Central memory CD4-positive, alpha-beta T cell (primary cell): ENCODE measurements at places on chromosomes 4 and X.
A peak's percentile ranks its signal among the peaks of the same experiment; 100 is the strongest.

GRCh38 chr4:183370786-183371185 is 48.6 kb upstream of the CLDN24 start:
- no peak for DNase-seq

GRCh38 chrX:20973038-20973437 is 401.2 kb upstream of the CNKSR2 start:
- no peak for DNase-seq

- no peak for DNase-seq
Observed at GRCh38 chr4:67714248-67714583, 13.3 kb upstream of the UBA6 start.

DNA sequence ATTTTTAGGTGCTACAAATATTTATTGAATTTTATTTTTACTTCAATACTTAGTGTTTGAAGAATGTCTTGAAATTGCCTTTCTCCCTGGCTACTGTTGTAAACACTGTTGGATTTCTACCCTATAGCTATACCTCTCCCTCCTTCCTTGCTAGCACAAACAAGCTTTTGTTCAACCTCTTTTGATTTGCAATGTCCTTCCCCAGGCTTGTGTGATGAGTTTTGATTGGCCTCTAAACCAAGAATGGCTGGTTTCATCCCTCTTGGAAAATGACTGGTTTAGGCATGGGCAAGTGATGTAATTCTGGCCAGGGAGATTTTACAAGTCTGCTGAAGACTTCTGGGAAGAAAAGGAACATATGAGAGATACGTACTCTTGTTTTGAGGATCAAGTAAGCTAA is 25.3 kb upstream of the SLITRK2 start:
- DNase-seq: no peak

GRCh38 chr4:83340692-83341343 is 6.2 kb upstream of the HPSE start:
- peak; percentile 37 for DNase-seq

DNA sequence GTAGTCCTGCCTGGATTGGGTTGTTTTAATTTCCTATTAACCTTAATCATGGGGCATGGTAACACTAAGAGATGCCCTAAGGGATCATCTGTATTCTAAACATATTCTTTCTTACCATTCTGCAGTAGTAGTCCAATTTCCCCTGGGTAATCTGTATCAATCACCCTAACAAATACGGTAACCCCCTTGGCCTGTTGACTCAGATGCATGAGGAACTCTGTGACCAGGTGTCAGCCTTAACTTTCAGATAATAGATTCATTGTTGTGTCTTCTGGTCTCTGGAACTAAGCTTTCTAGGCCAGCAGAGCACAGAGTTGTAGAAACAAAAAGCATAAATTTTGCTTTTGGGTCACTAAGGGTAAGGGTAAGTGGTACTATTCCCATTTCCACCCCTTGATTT is 13.1 kb upstream of the BANK1 start:
- DNase-seq: no peak

GRCh38 chrX:72137846-72138495 is 6.3 kb upstream of the RTL5 start:
- no peak for DNase-seq

DNA sequence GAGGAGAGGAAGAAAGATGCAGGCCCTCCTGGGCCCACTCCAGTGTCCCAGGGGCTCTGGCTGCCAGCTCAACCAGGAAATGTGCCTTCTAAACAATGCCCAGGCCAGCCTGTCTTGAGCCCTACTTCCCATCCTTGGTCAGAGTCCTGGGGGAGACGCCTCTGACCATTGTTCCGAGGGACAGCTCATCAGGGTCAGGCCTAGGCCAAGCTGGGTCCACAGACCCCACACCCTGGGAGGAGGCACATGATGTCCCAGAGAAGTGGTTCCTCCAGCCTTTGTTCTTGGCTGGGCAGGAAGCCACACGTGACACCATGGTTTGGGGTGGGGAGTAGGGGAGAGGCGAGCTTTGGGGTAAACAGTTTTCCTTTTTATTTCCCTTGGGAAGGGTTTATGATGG is 102.5 kb downstream of the EFNB1 start:
- DNase-seq: no peak

- no peak for DNase-seq
Observed at GRCh38 chr4:55906989-55907388, 41.8 kb upstream of the CEP135 start.

- DNase-seq: no peak
Observed at GRCh38 chr4:56410247-56411062, 23.2 kb upstream of the AASDH start.

DNA sequence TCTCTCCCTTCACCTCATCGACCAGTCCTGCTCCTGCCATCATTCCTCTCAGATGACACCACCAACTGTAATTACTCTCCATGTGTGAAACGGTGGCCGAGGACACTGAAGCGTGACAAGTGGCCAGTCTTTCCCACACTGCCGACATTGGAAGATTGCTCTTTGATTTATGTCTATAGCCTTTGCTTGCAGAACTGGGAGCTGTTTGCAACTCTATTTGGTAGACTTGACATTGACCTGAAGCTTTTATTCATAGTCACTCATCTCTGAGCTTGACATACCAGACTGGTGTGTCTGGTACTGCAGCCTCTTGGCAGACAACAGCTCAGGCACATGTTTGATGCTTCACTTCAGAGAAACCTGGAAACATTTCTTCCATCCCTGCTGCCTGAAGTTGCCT is 121.8 kb upstream of the GALNT7 start:
- DNase-seq: no peak

GRCh38 chr4:143356493-143356892 is 19.8 kb downstream of the GAB1 start:
- no peak for DNase-seq

DNA sequence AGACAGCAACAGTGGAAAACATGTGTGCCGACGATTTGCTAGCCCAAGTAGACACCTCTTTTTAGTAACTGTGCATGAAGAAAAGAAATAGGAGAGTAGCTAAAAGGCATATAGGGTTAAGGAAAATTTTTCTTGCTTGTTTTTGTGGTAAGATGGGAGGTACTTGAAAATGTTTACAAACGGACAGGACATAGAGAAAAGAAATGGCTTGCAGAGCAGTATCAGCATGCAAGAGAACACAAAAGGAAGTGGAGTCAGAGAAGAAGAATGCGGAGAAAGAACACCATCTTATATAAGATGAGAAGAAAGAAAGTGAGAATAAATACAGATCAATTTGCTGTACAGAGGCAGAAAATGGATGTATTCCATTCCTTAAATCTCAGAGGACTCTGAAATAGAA is 263.7 kb upstream of the ETNPPL start:
- DNase-seq: no peak

DNA sequence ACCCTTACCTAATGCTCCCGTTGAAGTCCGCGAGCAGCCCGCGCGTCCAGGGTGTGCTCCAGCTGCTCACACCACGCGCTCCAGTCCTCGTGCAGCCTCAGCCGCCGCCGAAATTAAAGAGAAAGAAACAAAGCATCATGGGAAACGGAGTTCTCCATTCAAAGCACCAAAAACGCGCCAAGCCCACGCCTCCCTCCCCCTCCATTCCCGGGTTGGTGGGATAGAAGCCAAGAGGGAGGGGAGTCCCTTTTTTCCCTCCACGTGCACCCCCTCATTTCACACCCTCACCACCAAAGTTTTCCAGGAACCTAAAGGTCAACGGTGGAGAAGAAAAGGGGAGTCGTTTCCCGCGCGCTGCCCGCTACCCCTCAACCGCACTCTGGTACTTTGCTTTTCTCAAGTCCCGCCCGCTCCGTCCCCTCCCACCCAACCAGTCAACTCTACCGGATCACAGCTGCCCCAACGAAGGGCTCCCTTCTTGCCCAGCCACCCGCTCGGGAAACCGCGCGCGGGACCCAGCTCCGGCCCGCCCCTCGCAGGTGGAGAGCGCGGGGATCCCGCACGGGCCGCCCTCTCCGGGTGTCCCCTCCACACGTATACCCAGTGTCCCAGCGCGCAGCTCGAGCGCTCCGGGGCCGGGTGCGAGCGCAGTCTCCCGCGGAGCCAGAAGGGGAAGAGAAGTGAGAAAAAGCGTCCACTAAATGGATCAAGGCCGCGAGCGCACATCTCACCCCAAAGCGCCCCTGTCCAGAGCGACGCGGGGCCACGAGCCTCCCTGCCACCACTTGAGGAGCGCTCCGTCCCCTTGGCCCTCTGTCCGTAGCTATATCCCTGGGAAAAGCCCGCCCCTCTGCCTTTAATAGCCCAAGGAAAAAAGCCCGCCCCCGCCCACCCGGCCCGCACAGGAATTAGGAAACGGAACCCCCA is 65.1 kb upstream of the CCDC160 start:
- DNase-seq: peak; percentile 22

DNA sequence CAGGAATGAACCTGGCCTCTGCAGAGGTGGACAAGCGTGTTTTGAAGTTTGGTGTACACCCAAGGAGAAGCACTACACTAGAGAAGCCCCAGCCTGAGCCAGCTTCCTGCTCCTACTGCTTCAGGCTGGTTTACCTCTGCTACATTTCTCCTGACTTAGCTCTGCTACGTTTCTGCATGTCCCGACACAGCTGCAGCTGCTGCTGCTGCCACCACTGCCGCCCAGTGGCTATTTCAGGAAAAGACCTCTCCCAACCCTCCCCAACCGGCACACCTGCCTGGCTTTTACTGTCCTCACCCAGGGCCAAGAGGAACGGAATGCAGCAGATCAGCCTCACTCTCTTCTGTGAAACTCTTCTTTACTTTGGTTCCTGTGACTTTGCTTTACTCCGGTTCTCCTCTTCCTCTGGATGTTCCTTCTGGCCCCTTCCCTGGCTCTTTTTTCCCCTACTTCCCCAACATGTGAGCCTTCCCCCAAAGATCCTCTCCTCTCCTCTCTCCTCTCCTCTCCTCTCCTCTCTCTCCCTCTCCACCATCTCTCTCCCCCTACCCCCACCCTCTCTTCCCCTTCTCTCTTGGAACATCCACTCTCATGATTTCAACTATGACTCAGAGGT is 3.1 kb upstream of the P2RY4 start:
- no peak for DNase-seq

DNA sequence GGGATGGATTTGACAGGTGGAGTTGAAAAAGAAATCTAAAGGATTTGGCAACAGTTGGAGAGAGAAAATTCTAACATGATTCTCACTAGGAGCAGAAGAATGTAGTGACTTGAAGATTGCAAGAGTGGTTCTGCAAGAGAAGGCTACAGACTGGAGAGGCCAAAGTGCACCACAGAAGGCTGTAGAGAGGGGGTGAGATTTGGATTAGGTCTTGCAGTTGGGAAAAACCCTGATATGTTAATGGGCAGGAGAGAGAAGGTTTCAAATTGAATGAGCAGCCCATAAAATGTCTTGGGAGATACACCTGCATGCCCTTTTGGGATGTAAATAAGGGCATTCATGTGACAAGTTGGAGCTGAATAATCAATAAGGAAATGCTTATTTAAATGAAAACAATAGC is 14.7 kb upstream of the VEGFD start:
- DNase-seq: no peak

DNA sequence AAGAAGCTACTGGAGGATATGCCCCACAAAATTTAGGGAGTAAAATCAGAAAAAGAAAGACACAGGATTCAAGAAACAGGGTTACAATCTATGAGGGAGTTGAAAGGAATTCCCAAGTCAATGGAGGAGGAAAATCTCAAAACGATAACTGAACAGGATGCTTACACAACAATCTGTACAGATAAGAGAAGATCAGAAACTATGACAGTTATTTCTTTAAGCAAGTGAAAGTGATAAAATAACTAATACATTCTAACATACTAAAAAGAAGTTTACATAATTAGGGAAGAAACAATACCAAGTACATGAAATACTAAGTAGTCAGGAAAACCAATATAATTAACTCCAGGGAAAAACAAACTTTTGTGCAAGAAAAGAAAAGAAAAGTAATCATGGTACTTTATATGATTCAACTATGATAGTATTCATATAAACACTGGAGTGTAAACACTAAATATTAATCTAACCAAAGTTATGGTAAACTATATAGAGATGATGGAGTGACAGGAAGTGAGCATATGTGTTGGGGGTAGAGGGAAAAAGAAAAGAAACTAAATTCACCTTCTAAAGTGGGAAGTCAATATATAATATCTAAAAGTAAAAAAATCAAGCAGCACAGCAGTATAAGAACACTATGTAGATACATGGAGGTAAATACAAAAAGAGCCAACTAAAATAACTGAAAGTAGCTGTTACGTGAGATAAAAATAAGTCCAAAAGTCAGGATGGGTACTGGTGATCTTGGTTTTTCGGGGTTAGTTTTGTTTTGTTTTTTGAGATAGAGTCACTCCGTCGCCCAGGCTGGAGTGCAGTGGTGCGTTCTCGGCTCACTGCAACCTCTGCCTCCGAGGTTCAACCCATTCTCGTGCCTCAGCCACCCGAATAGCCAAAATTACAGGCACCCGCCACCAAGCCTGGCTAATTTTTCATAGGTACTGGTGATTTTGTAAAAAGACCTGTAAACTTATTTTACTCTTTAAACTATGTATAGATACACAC is 99.3 kb downstream of the TEX11 start:
- no peak for DNase-seq

DNA sequence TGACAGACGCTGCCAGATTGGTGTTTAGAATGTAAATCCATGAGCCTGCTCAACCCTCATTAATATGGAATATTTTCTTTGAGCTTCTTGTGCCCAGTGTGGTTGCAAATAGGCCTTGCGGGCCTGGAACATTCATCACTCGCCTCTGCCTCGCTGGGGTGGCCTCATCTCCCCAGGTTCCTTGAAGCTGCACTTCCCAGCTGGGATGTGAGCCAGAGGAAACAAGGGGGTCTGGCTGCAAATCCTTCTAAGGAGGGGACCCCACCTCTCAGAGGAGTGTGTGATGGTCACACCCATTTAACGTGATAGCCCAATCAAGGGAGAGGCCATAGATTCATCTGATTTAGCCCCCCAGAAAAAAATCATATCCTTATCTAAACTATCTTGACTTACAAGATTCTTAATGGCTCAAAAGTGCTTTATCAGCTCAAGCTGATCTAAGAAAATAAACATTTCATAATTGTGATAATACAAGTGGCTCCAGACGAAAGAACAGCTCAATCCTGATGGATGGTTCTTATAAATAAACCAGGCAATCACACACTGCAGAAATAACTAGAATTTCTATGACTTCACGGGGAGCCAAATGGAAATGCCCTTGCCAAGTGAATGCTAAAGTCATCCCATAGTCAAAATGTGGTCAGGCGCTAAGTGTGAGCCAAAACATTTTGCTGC is 189.9 kb downstream of the PTTG2 start:
- DNase-seq: no peak

DNA sequence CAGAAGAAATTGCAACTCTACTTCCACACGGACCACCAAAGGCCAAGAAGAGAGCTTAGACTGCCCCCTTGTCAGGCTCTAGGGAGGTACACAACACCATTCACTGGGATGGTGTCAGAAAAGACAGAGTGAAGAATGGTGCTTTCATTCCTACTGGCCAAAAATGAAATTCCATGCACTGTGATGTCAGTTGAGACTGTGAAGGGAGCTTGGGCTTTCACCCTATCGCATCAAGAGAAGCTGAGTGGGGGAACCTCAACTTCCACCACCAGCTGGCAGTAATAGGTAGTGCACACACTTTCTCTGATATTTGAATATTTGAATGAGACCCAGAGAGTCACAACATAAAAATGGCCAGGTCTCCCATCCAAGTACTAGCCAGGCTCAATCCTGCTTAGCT is 65.9 kb downstream of the ZNF711 start:
- no peak for DNase-seq
